ENCODE measurements at places on chromosomes 16 and 17.

DNA sequence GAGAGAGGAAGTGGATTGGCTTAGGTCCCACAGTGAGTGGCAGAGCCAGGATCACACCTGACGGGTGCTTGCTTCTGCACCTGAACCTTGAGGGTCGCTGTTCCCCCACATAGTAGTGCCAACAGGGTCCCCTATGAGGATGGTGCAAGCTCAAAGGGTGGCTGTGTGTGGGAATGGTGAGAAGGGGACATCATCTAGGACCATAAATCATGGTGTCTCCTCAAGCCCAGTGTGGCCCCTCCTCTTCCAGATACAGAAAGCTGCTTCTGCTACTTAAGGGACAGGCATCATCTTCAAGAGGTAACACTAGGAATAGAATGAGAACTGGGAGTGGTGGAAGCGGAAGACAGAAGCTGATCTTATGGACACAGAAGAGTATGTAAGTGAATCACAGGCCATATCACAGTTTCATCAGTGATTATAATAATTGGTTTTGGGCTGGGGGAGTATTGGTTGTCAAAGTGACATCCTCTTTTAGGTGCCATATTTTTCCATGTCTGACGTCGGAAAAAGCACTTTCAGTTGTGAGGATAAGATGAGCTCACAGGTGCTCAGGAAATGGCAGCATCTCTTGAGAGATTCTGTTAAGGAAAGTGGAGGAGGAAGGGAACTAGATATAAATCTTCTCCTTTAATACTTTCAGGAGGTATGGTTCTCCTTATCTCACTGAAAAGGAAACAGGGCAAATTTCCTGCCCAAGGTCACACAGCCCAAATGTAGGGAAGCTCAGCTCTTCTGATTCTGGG lies 83.2 kb upstream of the HNF1B start:
- DNase-seq: no peak

DNA sequence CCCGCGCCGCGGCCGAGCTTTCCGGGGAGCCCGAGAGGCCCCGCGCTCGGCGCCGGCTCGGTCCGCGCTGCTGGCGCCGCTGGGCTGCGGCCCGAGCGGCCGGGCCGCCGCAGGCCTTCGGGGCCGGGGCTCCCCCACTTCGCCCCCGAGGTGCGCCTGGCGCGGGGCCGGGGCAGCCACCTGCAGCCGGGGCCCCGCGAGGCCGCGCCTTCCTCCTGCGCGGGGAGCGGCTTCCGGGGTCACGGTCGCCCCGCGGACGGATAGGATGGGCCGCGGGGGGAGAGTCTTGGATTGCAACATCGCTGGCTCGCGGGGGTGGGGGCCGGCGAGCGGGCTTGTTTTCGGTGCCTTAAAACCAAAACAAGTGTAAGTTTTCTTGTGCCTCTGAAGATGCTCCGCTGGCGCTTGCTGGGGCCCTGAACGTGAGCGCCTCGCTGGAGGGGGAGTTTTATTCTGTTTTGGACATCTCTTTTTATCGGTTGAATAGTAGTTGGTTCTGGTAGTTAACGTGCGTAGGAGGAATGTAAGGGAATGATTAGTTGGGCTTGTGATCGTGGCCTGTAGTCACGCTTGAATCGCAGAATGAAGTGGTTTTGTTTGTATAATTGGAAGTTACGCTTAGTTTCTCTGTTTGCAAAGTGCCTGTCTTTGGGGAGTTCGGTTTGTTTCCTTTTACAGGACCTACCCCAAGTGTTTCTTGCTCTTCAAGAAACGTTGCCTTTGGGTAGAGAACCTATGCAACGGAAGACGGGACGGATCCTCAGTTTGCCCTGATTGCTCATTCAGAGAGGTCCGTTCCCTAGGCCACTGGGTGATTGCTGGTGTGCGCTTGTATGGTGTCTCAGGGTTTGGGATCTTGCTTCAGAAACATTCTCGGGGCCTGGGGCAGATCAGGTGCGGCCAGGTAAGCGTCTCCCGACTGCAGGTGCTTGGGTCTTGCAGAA lies 724 bp downstream of the UBE2I start:
- peak; percentile 14 for DNase-seq

GRCh38 chr16:71499775-71500364 lies 10.7 kb upstream of the ZNF19 start:
- DNase-seq: peak; percentile 59

DNA sequence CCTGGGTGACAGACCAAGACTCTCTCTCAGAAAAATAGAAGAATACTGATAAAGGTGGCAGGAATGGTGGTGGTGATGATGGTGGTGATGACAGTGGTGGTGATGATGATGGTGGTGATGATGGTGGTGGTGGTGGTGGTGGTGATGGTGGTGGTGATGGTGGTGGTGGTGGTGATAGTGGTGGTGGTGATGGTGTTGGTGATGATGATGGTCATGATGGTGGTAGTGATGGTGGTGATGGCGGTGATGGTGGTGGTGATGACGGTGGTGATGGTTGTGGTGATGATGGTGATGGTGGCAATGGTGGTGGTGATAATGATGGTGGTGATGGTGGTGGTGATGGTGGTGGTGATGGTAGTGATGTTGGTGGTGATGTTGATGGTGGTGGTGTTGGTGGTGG lies 18.0 kb upstream of the CIITA start:
- DNase-seq: no peak

DNA sequence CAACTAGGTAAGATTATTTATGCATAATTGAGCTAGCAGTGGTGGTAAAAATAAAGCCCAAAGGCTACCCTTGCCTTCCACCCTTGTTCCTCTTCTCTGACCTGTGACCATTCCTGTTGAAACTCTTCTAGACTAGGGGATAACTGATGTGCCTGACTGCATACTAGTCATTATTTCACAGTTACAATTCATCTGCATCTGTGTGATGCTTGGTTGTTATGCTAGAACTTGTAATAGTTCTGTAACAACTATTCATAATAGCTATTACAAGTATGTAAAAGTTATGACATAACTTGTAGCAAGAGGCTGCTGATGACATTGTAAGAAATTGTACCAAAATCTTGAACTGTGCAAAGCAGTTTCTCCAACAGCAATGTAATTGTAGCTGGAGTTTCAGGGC lies 2.4 kb upstream of the VAC14 start:
- DNase-seq: peak; percentile 49

- no peak for DNase-seq
These were observed 419 bp downstream of the RAB37 start for GRCh38 chr17:74737299-74738050.

DNA sequence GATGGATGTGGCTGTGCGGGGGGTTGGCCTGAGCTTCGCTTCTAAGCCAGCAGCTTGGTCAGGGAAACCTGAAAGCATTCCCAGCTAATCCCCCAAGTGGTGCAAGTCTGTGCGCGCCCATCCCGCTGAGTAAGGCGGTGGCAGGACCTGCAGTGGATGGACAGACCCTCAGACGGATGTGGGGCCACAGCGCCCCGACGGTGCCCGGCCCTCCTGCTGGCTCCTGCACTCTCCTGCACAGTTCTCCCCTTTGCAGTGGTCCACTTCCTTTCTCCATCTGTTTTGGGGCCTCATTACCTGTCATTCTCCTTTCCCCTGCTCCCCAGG lies 2.3 kb downstream of the ATP2A1 start:
- no peak for DNase-seq

DNA sequence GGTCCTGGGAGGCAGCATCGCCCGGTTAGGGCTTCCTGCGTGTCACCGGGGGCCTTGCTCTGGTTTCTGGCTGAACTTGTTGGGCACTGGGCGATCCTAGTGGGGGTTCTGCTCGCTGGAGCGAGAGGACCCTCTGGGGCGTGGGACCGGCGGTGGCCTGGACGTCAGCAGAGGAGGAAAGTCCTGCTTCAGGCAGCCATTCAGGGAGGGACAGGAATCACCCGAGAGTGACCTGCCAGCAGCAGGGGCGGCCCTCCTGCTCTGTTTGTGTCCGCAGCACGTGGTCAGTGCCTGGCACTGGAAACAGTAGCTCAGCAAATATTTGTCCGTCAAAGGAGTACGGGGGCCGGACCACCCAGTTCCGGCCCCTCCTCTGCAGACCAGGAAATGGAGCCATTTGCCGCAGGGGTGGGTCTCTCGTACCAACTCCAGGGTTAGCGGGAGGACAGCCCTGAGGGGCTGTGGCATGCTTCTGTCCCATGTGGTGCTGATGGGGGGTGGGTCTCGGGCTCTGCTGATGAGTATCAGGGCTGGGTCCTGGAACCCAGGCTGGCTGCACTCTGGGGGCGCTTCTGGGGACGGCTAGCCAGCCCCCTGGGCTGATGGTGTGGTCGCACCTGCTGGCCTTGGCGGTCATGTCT lies 48.3 kb downstream of the BAIAP2 start:
- DNase-seq: no peak

- no peak for DNase-seq
These were observed 3.2 kb upstream of the SRSF1 start for GRCh38 chr17:58010067-58010799.

GRCh38 chr16:85392756-85393673 lies 220.1 kb upstream of the GSE1 start:
- DNase-seq: no peak

GRCh38 chr17:74831444-74832146 lies 28.1 kb downstream of the GRIN2C start:
- no peak for DNase-seq

- DNase-seq: no peak
These were observed 3.4 kb downstream of the CAMKK1 start for GRCh38 chr17:3889325-3890012.

- no peak for DNase-seq
These were observed 1725.0 kb downstream of the TP53TG3F start for GRCh38 chr16:35184356-35184870.

GRCh38 chr16:6281994-6282393 lies 1050.7 kb upstream of the RBFOX1 start:
- DNase-seq: no peak

GRCh38 chr17:29090750-29091605 lies 48.0 kb downstream of the PIPOX start:
- no peak for DNase-seq

DNA sequence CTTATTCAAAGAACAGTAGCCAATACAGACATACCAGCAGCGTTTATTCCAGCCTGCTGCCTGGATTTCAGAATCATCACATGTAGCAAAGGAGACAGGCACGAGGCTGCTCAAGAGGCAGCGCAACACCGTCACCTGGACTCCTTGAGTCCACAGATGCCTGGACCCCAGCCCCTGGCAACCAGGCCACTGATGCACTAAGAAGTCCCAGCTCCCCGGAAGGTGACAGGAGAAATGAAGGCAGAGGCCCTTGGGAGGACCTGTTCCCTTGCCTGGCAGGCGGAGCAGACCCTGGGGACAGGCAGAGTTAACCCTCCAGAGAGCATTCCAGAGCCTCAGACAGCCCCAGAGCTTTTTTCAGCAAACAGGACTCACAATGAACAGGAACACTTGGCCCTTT lies 16.5 kb downstream of the SMIM5 start:
- no peak for DNase-seq

GRCh38 chr17:72498364-72499210 lies 377.8 kb downstream of the SOX9 start:
- DNase-seq: no peak

DNA sequence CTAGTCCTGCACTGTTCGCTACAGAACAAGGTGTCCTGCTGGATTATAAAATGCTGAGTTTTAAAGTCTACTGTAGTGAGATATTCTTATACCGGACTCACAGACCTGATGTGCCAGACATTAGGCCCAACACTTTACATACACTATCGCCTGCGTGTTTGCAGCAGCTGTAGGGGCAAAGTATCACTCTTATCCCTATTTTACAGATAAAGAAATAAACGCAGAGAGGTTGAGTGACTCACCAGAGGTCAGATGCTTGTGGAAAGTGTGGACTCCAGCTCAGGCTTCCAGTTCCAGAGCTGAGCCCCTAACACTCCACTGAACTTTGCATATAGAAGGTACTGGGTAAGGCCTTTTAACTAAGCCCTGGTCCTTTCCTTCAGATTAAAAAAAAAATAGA lies 47.4 kb downstream of the PLXDC1 start:
- no peak for DNase-seq

- DNase-seq: peak; percentile 47
These were observed 597.9 kb downstream of the KCNJ2 start for GRCh38 chr17:70767102-70767701.
